ENCODE measurements at places on chromosomes 6 and 20.

- DNase-seq: no peak
Observed at GRCh38 chr6:30915591-30915946, 1.5 kb downstream of the VARS2 start.

DNA sequence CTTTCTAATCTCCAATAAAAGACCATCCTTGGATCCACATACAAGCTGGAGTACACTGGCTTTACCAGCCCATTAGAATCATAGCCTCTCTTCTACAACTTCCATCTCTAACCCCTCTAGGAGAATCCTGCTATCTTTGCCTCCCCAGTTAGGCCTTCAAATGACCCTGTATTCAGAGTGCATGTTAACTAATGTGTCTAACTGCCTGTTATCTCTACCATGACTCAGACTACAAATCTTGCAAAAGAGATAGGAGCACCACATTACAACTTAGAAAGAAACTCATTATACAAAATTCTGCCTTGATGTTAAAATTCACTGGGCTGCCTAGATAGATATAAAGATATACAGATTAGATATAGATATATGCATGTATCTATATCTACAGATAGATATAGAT, 28.2 kb downstream of the GPR63 start:
- DNase-seq: no peak

GRCh38 chr6:158028421-158028820, 46.8 kb downstream of the SYNJ2 start:
- DNase-seq: no peak

- no peak for DNase-seq
Observed at GRCh38 chr6:22247916-22248482, 48.8 kb downstream of the PRL start.

- no peak for DNase-seq
Observed at GRCh38 chr6:36913082-36913481, 27.3 kb downstream of the C6orf89 start.
